Right ventricle myocardium inferior (tissue), 1 donor: ENCODE measurements at places on chromosomes 3 and 15. TPM values are rescaled to one million over a fixed set of nuclear protein-coding genes. Genes with fewer than 3 reads are reported as not detected.

The KBTBD12 gene
- total RNA-seq: 29.7 TPM

The CEP19 gene
- 1.9 TPM for total RNA-seq

The KLHL24 gene
- total RNA-seq: 228 TPM

The SCAMP5 gene
- 1.9 TPM for total RNA-seq

The IL17RD gene
- 6.7 TPM for total RNA-seq

The NRG4 gene
- not detected for total RNA-seq

DNA sequence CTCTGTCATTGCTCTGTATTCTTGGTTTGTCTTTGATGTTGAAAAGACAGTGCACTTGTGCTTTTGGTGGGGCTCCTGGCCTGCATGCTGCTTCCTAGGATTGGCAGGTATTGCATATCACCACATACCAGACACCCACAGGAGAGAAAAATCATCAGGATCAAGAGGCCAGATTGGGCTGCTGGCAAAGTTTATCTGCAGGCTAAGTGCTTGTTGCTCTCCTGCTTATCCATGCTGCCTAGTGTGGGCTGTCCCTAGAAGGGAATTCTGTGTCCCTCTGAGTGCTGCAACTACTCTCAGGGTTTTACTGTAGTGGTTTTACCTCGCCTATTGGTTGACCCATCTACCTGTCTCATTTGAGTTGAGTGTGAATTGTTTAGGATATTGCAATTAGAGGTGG, 833 bp upstream of the SLC22A13 start:
- DNase-seq: no peak

GRCh38 chr3:130759692-130760338, 13.2 kb upstream of the PIK3R4 start:
- DNase-seq: no peak

DNA sequence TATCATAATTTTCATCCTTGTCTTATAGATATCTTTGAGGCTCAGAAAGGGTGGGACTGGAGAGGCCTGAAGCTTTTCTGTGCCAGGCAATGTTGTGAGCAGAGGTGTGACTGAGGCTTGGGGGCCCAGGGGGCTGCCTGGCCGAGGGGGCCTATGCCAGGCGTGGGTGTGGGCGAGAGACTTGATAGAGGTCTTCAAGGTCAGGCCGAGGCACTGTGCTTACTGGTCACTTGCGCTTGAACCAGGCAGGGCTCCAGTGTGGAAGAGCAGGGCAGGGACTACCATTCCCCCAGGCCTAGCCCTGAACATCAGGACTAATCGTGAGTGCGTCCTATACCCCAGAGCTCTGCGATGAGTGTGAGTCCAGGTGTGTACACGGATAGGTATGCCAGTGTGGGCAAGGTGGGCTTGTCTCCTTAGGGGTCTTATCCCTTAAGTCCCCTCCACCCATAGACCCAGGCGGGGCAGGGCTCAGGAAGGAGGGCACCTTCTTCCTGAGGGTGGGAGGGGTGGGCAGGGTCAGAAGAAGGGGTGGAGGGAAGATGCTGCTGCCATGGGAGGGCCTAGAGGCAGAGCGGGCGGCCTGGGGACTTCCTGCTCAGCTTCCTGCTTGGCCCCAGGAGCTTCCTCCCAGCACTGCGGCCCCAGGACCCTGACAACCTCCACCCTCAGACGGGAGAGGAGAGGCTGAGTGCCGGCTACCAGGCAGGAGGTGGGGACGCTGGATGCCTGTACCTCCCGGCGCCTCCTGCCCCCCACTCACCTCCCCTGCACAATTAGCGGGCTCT, 84.7 kb downstream of the LINGO1 start:
- no peak for DNase-seq

DNA sequence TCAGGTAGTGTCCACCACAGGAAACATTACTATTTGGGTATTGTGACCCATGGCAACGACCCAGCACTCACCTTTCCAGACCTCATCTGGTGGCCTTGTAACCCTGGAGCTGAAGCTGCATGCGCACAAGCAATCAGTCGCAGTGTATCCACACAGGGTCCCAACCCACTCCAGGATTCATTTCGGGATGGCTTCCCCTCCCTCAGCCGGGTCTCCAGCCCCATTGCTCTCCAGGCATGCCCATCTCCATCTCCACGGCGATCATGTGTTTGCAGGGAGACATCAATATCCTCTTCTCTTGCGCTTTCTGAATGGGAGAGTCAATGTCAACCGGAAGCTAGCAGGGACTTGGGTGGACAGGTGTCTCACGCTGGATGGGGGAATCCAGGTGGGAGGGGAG, 35.2 kb downstream of the GOLGA6L2 start:
- no peak for DNase-seq

GRCh38 chr15:43212951-43213350, 7.9 kb downstream of the EPB42 start:
- DNase-seq: no peak

DNA sequence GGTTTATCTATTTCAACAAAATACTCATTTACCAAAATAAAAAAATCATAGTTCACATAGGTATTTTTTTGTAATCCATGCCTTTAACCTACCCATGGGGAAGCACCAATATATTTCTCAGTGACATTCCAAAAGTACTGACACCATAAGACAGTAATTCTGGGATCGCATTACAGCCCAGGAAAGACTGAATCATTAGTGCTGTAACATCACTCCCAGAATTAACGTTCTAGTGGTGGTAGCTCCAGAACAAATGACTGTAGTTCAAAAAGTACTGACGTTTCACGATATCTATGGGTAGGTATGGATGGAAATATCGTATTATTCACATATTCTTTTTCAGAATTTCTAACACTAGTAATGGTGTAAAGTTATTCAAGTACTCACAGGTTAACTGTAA, 54.3 kb upstream of the NEK10 start:
- DNase-seq: no peak

GRCh38 chr3:63607716-63608115, 44.8 kb upstream of the SNTN start:
- DNase-seq: no peak

DNA sequence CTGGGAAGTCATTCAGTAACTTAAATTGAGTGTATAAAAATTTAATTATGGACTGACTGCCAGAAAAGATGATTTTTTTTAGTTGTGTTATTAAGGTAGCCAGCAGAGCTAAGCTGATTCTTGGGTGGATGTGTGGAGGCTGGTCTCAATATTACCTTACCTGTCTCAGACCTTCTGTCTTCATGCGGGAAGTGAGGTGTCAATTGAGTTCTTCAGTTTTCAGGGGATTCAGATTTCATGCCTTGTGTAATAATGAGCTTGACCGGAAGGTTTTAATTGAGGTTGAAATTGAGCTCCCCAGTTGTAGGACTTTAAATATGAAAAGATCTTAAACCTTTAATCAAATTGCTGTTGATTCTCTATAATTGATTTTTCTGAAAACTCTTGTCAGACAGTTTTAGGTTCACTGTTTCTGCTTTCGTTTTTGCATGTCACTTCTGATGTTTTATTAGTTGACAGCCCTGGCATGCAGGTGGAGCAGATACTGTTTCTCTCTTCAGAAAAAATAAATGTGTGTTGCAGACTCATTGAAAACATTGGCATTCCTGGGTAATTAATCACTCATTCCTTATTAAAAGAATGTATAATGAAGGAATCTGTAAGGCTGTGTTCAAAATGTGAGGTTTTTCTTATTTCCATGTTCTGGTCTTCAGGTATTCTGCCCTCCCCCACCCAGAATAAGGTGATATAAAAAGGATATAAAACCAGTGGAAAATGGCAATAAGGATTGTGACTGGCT, 54.5 kb downstream of the PSMD6 start:
- no peak for DNase-seq

- DNase-seq: no peak
These were observed 235.3 kb upstream of the GOLIM4 start for GRCh38 chr3:168330983-168331382.

GRCh38 chr15:70636540-70637165, 126.7 kb downstream of the UACA start:
- no peak for DNase-seq

DNA sequence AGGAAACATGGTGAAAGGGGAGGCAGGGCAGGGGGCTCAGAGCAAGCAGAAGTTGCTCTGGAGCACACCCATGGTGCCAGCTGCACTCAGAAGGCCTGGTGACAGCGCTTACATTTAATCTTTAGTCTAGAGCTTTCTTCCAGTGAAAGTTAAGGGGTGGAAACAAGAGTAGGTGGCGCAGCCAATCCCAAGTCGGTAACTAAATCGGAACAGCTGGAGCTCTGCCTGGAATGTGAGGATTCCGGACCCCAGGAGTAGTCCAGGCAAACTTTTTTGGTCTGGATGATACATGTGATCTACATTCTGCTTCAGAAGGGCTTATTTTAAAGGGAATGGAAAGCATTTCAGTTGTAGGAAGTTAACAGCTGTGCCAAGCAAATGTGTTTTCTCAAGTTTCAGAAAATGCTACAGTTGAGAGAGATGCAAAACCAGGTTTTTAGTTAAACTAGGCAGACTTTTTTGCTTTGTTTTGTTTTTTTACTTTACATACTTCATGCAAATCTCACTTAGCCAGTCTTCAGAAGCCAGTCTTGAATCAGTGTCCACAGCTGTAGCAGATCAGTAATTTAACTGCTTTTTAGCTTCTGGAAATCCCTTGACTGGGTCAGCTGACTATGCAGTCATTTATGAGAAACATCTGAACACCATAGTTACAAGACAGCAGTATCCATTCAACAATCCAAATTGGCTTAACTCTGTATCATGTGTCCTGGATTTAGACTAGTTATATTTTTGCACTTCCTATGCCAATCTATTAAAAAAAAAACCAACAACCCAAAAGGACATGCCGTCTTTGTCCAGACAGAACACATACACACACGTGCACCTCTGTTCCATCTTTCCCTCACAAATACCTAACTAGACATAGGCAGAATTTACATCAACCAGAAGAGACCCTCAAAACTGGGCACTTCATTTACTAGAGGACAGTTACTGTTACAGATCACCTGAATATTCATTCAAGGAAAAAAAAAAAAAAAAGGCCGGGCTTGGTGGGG, 33.2 kb downstream of the ZNF106 start:
- peak; percentile 69 for DNase-seq

DNA sequence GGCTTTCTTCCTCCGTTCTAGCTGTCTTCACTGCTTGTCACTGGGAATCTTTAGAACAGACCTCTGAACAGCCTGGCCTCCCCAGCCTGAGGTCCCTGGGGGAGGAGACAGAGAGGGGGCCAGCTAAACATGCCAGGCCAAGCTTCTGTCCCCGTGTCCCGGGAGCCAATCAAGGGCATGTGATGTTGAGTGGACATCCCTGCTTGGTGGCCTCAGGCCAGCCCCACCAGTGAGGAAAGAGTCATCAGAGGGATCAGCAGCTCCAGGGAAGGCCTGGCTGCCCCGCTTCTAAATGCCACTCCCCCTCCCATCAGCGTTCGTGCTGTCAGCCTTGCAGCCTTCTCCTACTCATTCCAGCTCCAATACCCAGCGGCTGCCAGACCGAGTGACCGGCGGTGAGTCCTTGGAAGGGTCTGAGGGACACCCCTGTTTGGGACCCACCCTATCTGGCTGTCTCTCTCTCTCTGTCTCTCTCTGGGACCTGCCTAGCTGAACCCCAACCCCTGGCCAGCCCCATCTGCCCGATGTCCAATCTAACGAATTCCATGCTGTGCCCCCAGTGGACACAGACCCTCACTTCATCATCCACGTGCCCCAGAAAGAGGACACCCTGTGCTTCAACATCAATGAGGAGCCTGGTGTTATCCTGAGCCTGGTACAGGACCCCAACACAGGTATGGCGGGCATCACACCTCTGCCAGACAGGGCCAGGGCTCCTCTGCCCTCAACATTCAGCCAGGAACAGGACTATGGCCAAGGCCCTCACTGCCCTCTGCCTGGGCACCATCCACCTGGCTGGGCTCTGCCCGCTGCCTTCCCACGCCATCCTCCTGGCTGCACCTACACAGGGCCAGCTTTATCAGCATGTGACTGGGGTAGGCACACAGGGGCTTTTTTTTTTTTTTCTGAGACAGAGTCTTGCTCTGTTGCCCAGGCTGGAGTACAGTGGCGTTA, 6.6 kb upstream of the ITIH3 start:
- no peak for DNase-seq

- DNase-seq: no peak
These were observed 28.8 kb upstream of the UBL7 start for GRCh38 chr15:74489518-74490338.

DNA sequence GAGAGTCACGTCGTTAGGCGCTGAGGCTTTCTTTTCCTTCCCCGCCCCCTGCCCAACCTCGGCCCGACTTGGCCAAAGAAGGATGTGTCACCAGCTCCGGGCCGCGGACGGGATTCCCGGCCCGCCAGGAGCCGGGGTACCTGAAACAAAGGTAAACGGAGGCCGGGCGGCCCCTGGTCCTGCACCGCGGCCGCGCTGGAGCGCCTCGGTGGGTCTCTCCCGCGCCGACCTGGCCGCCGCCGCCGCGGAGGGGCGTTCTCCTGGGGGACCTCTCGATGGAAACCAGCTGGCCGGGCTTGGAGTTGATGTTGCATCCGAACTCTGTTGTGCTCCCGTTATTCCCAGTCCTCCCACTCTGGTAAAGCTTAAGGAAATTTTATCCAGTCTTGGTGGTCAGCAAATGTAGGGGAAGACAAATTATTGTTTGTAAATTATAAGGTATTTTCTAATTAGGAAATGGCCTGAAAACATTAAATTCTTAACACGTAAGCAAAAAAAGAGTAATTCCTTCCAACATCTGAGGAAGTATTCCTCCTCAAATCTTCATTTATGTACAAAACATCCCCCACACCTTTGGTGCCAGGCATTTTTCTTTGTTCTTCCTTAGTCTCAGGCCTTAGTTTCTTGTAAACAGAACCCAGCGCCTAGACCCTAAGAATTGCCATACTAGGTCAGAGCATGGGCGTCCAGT, 888 bp downstream of the PPP2R3A start:
- no peak for DNase-seq

DNA sequence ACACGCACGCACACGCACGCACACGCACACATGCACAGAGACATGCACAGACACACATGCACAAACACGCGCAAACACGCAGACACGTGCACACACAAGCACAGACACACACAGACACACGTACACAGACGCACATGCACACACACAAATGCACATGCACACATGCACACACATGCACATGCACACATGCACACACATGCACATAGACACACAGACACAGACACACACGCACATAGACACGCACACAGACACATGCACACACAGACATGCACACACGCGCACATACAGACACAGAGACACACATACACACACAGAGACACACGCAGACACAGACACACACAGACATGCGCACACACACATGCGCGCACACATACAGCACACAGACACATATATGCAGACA, 26.4 kb upstream of the PIGZ start:
- DNase-seq: no peak

GRCh38 chr3:15476378-15476777, 45.1 kb downstream of the COLQ start:
- no peak for DNase-seq

GRCh38 chr3:51680196-51680595, 9.1 kb downstream of the TEX264 start:
- peak; percentile 59 for DNase-seq

DNA sequence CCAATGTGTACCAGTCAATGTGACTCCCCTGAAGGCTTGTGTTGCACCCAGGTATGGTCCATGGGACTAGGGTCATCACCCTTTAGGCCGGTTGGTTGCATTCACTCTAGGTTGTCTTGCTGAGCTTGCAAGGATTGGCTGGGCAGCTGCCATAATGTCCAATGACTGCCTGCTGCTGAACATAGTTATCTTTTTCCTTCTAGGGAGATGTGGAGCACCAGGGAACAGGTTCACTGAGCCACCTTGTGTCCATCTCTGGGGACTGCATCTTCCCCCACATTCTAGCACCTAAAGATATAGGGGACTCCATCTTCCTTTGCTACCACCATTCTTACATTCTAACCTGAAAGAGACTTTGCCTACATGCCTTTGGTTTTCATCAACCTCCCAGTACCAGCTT, 580.4 kb upstream of the TBL1XR1 start:
- DNase-seq: peak; percentile 43
